ENCODE measurements at places on chromosomes 5 and 9.

GRCh38 chr5:160315968-160316367, 3.6 kb upstream of the CCNJL start:
- no peak for DNase-seq

- DNase-seq = no peak
Measured at GRCh38 chr9:37593883-37594448, 1.6 kb upstream of the TOMM5 start.

DNA sequence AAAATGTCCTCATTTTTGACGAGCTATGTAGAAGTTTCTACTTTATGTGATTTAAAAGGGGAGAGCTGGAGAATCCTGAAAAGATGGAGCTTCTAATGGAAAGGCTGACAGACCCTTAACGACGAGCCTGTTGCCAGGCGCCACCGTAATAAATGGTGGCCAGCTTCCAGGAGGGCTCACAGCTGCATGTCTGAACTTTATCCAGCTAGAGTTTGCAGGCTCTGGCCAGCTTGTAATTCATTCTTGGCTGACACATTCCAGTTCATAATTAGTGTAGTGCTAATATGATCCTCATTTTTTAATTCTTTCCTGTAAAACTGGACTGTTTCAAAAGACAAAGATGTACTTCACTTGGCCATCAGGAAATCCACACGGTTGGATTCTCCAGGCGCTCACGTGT, 246.7 kb downstream of the GAS1 start:
- peak; percentile 74 for DNase-seq

DNA sequence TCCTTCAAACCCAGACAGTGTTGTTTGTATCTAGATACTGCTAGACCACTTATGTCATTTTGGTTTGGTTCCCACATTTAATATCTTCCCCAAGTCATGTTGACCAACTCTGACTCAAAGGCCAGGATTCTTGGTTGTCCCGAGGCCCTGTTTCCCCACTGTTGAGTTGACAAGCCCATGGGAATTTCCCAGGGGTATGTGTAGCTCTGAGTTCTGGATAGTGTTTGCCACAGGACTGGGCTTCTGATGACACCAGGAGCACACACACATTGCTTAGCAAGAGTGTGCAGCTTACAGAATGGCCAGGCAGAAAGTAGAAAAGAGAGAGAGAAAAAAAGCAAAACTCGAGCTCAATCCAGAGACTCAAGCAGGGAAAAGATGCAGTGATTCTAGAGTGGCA, 214.4 kb downstream of the NXNL2 start:
- DNase-seq = no peak

DNA sequence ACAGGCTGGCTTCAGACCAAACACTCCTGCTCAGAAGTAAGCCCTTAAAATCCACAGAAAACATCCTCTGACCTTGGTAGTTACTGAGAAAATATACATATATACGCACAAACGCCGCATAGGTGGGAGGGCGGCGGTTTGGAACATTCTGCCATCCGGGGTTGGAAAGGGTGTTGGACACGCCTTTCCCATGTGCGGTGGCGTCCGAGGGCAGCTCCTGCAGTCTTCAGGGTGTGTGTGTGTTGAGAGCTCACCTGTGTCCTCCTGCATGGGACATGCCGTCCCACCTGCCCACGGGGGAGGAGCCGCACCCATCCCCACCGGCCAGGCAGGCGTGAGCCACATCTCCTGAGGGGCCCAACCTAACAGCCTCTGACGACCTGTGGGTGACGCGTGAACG, 28.2 kb downstream of the SLC9A3 start:
- no peak for DNase-seq

Data from left kidney (tissue), 8 donors.